H54 (cell line): ENCODE measurements at places on chromosomes 3 and 15.

DNA sequence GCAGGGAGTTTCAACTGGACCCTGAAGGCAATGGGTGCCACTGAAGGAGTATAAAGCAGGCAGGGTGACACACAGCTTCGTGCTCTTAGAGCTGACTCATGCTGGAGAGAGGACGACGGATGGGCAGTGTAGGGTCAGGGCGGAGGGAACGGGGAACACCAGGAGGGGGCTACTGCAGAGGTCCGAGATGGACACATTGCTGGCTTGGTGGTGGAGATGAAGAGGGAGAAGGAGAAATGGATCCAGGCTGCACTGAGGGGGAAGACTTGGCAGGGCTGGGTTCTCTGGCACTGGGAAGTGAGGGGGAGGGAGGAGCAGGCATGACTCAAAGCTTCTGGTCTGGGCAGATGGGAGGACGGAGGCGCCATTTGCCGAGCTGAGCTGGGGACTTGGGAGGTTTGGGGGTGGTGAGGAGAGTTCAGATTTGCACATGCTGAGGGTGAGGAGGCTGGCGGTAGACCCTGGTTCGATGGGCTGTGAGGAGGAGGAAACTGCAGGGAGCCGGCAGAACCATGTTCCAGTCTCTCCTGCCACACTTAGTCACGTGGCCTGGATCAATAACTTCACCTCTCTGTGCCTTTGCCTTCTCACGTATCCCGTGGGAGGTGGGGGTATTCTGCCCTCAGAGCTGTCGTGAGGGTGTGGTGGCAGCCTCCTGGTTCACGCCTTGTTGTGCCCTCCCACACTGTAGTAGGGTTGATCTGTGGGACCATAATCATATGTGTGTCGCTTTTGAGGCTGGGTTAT is 4.6 kb upstream of the KCTD6 start:
- peak; percentile 82 for DNase-seq

GRCh38 chr15:61483599-61483998 is 254.5 kb upstream of the RORA start:
- DNase-seq, result no peak

- DNase-seq, result no peak
These were observed 181.8 kb downstream of the MCTP2 start for GRCh38 chr15:94412979-94413746.

GRCh38 chr3:179449636-179450035 is 1.6 kb downstream of the GNB4 start:
- no peak for DNase-seq

DNA sequence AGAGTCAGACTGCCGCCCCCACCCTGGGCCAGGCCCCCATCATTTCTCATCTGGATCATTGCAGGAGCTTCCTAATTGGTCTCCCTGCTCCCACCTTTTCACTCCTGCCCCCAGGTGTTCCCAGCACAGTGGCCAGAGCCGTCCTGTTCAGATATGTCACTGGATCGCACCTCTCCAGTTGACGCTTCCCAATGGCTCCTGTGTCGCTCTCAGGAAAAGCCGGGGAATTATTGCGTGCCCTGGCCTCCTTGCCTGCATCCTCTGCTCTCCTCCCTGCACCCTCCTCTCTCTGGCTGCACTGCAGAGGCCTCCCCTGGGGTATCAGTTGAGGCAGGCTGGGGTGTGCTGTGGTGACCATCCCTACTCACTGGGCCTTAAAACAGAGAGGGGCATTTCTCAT is 25.5 kb upstream of the CYP11A1 start:
- no peak for DNase-seq

- DNase-seq, result no peak
These were observed 26.2 kb upstream of the LRTM1 start for GRCh38 chr3:54954022-54954421.

- DNase-seq, result no peak
These were observed 136.2 kb downstream of the RTP4 start for GRCh38 chr3:187504435-187504834.

DNA sequence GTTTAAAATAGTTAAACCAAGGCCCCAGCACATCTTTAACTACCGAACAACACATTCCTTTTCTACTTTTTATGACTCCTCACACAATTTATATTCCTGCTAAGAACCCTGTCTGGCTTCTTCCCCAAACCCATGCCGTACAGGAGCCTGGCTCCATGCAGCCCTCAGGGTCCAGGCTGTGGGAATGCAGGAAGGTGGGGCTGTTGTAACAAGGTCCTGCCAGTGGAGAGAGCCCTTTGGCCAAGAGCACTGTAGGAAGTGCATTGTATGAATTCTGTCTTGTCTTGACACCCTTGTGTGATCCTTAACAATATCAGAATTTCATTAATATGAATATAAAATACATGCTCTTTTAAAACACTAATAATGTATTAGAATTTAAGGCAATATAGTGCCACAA is 563.8 kb downstream of the TBL1XR1 start:
- no peak for DNase-seq
